ENCODE measurements at places on chromosomes 12 and 14.

- no peak for DNase-seq
These were observed 247.7 kb downstream of the ATP23 start for GRCh38 chr12:58189030-58189429.

DNA sequence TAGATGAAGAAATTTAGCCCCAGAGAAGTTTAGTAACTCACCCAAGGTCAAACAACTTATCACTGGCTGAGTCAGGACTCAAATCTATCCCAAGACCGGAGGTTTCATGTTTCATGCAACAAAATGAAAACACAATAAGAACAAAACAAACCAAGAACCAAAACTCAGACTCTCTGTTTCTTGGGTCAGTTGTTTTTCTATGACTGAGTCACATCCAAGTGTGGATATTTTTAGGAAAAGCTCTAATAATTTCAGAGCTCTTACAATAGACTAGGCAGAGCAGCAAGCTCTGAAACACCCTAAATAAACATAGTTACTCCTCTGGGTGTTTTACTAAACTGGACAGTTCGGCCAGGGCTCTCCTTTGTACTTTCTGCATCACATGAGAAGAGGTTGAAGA lies 87.6 kb upstream of the PRB2 start:
- no peak for DNase-seq

DNA sequence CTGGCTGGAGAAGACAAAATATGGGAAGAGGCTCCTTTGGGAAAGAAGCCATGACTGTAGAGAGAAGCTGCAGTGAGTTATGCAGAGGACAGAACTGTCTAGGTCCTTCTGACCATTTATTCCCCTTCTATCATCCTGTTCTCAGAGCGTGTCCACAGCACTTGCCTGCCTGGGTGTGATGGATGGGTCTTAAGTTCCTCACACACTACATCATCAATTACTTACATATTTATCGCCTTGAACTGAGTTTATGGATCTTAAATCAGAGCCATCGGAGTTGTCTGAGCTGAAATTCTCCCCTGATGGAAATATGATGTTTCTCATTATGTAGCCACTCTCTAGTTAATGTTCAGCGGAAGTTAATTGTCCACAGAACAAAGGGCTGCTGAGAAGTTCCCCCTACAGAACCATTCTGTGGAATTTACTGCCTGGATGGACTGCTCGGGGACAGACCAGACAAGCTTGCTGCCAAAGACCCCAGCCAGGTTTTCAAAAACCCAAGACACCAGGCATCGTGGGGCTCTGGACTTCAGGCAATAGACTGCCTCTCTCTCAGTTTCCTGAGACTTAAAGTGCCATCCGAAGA lies 232.5 kb upstream of the NOS1 start:
- DNase-seq, result no peak

DNA sequence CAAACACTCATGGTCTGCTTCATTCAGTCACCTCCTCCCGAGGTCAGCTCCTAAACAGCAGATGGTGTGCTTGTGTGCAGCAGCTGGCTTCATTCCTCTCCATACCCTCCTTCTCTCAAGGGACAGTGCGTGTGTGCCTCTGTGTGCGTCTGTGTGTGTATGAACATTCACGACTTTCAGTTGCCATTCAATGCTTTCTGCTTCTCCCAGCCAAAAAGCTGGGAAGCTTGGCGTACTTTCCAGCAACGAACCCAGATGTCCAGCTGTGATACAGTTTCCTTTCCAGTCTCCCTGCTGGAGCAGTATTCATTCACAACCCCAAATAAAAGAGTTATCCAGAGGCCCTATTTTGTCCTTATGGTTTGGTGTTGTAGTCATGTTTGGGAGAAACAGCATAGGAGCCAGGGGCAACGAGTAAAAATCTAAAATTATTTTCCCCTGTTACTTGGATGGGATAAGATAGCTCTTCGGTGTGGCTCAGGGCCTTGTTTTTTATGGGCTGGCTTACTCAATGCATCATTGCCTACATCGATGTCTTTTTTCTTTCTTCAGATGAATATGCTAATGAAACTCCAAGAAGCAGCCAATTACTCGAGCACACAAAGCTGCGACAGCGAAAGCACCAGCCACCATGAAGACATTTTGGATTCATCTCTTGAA lies 379.3 kb downstream of the NAV3 start:
- no peak for DNase-seq

- no peak for DNase-seq
These were observed 81.1 kb downstream of the ESRRB start for GRCh38 chr14:76456891-76457586.

GRCh38 chr12:11807458-11807857 lies 158.0 kb downstream of the ETV6 start:
- DNase-seq, result no peak

GRCh38 chr12:75641031-75641780 lies 129.8 kb upstream of the KRR1 start:
- peak; percentile 8 for DNase-seq

DNA sequence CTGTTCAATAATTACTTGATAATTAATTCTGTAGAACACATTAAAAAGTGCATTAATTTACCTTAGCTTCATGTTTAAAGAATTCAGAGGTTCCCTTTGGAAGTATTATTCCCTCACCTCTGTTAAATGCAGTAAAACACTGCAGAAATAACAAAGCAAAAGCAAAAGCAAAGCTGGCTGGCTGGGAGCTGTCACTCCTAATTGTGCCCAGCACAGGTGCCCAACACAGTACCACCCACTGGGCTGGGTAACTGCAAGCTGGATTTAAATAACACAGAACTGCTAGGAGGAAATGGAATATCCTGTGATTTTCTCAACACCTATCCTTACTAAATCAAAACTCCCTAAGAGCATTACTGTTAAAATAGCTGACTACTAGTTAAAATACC lies 72.6 kb downstream of the SLC2A13 start:
- DNase-seq, result no peak

DNA sequence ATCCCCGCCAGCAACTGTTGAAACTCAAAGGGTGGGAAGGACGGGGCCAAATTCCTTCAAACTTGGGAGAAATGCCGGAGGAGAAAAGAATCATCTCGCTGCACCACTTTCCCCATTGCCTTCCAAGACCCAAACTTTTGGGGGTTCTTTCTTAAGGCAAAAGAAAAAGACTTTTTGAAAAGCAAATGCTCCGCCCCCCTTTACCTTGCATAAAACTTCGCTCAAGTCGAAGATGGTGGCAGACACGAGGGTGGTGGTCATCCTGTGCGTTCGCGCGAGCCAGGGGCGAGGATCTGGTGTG lies 239 bp downstream of the ZFP36L1 start:
- no peak for DNase-seq

GRCh38 chr12:40993158-40993557 lies 195.0 kb upstream of the PDZRN4 start:
- DNase-seq, result no peak

- DNase-seq, result no peak
These were observed 159.9 kb upstream of the PARP11 start for GRCh38 chr12:4032924-4033615.

DNA sequence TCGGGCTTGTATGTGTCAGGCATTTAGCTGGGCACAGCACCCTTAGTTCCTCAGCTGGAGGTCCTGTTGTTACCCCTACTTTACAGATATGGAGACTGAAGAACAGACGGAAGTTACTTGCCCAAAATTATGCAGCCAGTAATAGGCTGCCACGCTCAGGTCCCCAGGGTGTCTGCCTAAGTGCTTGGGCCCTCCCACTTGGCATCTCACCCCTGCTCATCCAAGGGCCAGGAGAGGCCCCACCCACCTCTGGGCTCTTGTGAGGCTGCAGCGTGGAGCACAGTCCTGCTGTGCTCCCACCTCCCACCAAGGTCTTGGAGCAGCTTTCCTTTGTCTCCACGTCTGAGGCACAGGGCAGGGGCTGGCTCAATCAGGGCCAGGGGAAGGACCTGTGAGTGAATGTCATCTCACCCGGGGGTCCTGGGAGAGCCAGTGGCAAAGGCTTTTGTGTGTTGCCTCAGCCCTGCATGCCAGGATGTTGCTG lies 64.6 kb downstream of the BEGAIN start:
- no peak for DNase-seq

DNA sequence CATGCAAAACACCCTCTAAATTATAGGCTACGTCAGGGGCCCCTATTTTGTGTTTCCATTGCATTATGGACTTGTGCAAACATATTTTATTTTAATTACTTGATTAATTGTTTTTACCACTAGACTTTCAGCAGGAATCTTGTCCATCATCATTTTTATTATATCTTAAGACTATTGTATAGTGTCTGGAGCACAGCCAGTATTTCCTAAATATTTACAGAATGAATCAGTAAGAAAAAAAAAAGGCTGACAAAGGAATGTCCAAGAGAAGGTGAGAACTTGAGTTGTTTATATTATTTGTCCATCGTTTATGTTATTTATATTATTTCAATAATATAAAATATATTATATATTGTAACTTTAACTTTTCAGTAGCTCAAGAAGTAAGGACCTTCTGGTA lies 664.7 kb downstream of the SLC6A15 start:
- DNase-seq, result no peak

GRCh38 chr14:103520657-103521437 lies 1.8 kb downstream of the CKB start:
- no peak for DNase-seq

DNA sequence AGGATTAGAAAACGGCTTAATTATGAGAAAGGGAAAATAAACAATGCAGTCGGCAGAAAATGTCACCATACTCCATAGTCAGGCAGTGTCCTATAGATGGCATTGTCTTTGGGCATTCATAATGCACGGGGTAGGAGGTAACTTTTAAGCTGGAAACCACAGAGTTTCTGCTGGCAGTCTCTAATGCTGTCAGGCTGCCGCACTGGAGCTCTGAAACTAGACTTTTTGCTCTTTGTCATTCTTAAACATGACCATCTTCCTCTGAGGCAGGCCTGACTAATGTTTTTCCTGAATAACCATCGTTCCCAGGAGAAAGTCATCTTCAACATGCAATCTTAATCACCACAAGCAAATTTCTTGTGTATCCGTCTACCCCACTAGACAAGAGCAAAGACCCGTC lies 108.8 kb downstream of the ETNK1 start:
- DNase-seq, result no peak

- no peak for DNase-seq
These were observed 61.4 kb upstream of the PCED1B start for GRCh38 chr12:47017901-47018475.

DNA sequence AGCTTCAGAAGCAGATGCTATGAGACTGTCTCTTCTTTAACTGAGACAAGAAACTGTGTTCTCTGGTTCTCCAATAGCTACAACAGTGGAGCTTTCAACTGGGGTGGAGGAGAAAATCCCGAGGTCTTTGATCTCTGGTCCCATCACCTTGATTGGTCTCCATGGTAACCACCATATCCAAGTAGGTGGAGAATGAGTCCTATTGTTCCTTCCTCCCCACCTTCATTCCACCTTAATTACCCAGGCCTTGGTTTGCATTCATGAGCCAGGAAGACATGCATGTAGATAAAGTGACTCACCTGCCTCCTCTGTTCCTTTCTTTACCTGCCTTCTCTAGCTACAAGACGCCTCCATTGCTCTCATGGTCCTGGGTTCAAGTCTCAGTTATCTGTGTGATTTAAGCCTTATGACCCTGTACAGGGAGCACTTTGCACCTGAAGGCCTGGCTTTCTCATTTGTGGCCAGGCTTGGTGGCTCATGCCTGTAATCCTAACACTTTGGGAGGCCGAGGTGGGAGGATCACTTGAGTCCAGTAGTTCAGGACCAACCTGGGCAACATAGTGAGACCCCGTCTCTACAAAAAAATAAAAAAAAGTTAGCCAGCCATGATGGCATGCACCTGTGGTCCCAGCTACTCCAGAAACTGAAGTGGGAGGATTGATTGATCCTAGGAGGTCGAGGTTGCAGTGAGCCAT lies 157.7 kb upstream of the TBX3 start:
- no peak for DNase-seq

DNA sequence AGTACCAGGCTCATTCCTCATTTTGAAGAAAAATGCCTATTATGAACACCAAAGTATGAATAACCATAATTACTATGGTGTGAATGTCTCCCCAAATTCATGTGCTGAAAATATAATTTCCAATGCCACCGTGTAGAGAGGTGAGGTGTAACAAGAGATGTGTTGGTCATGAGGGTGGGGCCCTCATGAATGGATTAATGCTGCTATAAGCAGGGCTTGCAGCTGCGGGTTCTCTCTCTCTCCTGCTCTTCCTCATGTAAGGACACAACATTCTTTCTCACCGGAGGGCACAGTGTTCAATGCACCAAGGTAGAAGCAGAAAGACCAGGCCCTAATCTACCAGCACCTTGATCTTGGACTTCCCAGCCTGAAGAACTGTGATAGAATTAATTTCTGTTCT lies 70.0 kb downstream of the TMTC1 start:
- DNase-seq, result no peak

DNA sequence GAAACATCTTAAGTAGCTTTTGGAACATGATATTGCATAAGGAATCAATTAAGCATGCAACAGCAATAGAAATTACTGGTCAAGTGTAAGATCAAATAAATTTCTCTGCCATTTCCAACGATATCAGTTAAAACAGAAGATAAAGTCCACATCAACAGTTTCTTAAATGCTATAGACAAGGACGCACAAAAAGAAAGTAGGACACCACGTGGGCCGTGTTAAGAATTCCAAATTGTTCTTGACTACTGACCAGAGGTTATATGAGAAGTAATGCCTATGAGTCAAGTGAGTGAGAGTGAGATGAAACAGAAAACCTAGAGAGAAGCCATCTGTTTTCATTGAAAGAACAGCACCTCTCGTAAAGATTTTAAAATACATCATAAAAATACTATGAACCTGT lies 318.2 kb downstream of the TMEM117 start:
- no peak for DNase-seq

DNA sequence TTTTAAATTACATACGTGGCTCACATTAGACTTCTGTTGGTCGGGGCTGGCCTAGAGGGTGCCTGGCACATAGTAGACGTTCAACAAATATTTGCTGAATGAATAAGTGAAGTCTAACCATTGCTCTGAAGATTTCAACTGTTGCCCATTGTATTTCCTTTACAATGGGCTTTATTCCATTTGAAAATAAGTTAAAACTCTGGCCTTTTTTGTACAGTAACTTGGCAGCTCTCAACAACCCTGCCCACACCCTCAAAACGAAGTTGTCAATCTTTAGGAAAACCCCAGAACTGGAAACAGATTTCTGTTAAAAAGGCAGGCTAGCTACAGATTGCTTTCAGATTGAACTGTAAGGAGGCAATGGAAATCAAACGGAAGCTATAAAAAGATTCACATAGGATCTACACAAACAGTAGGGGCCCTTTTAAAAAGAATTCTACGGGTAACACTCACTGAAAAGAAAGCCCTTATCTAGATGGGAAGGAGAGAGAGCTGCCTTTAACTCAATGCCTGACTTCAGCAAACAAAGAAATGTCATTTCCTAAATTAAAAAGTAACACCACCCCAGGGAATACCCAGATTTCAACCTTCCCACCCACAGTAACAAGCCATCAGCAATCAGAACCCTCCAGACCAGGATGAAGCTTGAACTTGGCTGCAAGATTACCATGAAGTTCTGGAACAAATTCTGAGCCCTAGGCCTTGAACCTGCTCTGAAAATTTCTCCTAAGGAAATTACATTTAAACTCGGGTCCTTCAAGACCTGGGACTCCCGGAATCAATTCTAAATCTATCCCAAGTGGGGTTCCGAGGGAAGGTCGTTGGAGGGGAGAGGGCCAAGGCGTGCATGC lies 1.4 kb downstream of the WSB2 start:
- no peak for DNase-seq
